ENCODE measurements at places on chromosomes 6 and 20.
A peak's percentile ranks its signal among the peaks of the same experiment; 100 is the strongest.

DNA sequence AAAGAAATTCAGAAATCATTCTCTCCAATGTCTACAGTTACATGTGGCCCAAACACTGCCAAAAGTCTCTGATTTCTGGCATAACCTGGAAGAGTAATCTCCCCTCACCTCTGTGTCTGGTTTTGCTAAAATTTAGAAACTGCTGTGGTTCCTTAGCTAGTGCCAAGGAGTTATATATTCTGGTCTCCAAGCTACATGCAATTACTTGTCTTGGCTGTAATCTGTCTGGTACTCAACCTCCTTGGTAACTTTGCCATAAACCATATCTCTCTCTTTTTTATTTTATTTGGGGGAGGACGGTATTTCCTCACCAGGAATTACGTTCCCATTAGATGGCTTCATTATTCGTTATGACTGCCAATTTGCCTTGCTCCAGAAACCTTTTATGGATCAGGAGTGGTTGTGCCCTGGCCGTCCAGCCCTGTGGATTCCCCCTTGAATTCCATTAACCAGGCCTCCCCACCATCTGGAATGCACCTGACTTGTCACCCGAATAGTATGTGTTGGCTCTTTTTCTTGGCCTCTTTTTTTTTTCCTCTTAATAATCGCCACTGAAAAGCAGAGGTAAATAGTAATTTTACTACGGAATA lies 400.0 kb downstream of the CD83 start:
- DNase-seq = no peak

DNA sequence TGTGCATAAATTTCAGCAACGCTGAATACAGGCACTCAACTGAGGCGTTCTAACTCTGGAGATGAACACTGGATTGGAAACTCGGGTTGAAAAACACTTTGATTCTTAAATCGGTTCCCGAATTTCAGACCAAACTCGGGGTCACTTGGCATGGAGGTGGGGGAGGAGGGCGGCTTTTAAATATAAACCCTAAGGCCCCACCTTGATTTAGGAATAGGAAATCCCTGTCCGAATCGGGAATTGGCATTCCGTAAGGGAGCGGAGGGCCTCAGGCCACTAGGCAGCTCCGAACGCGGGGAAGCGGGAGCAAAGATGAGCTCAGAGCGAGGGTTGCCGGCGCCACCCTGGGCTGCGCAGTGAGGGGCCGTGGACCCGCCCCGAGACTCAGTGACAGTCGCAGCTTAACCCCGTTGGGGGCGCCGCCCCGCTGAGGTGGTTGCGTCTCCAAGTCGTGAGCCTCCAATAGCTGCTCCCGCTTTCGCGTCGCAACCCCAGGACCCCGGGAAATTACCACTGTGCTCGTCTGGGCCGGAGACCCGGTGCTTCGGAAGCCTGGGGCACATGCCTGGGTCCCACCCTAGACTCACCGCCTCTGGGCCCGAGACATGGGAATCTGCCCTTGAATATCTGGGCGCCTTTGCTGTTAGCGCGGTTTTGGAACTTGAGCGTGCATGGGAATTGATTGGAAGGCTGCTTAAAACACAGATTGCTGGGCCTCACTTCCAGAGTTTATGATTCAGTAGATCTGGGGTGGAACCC lies 4.6 kb upstream of the SIM1 start:
- no peak for DNase-seq

DNA sequence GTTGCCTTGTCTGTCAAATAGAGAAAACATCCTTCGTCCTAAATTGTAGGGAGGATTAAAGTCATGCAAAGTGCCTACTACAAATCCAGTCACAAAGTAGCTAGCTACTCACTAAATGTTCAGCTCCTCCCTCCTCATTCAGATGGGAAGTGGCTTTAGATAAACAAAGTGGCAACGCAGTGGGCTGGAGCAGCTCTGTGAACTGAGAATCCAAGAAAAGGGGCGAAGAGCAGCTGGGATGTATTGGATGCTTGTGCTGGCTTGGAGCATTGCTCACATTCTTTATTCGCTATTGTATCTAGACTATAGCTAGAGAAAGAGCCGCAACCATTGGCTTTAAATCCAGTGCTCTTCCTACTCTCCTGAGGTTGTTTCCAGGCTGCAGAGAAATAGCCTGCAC lies 10.3 kb downstream of the MOG start:
- no peak for DNase-seq

GRCh38 chr6:136772685-136773472 lies 19.4 kb downstream of the MAP3K5 start:
- no peak for DNase-seq

DNA sequence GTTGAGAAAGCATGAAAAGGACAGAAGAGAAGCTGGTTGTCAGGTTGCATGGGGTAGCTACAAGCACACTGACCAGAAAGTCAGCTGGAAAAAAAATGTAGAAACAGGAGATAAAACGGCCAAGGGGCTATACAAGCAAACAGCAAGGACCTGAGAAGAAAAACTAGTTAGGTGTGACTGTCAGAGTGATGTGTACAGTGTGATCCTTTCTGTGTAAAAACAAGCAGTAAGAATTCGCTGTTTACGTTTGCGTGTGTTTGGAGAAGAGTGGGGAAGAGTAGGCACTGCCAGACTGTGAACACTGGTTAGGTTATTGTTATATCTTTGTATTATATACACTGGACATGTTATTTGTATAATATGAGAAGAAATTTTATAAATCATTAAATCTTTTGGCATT lies 28.1 kb downstream of the PTPN1 start:
- DNase-seq = peak; percentile 32

- no peak for DNase-seq
Observed at GRCh38 chr6:51139950-51140385, 321.3 kb downstream of the TFAP2B start.

DNA sequence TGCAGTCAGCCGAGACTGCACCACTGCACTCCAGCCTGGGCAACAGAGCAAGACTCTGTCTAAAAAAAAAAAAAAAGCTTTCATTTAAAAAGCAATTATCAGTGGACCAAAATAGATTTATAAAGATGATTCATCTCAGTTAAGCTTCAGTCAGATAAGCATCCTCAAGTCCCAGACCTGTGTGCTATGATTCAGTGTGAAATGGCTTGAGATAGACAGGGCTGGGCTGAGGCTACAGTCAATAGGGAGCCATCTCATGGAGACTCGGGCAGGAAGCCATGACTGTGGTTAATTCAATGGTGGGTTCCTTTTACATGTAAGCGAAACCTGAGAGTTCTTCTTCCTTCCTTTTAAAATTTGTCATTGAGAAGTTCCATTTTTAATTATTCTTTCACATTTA lies 276.0 kb downstream of the TFAP2A start:
- DNase-seq = no peak

DNA sequence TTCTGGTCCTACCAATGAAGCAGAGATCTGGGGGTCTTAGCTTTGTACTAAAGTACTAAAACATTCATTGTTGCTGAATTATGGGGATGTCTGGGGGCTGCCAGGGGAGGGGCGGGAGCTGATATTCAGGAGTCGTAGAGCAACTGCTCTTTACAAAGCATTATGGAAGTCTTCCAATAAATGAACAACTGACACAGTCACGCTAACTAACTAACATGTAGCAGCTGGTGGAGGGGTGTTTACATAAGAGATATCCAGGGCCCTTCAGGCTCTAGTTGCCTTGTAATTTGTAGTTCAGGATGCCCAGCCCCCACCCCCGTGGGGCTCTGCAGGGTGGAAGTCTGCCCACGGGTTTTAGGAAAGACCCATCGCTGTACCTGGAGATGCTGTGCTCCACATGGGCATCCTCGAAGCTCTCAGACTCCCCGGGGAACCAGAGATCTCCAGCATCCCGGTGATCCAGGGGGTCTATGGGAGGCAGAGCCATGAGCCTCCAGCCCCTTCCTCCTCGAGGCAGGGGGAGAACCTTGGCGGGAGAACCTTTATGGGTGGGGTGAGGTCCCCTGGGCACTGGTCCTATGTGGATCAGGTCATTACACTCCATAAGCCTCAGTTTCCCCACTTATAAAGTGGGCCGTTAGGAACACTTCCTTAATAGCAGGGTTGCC lies 3.4 kb downstream of the TREM2 start:
- no peak for DNase-seq

- no peak for DNase-seq
Observed at GRCh38 chr6:118280210-118280609, 267.9 kb upstream of the PLN start.

DNA sequence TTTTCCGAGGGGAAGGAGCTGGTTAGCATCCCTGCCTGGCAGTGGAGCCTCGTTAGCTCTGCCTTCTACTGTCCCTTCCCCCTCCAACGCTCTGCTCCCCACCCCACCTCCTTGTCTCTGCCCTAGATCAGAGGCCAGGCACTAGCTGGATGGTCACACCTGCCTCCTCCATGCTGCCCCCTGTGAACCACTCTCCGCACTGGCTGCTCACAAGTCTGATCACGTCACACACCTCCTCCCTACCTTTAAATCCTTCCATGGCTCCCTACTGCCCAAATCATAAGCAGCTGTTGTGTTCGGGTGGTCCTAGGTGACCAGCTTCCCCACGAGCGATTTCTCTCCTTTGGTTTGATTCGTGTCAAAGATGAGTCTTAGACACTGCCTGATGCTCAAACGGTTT lies 71.3 kb downstream of the CHMP4B start:
- DNase-seq = no peak

- no peak for DNase-seq
Observed at GRCh38 chr20:1825507-1825906, 69.7 kb upstream of the SIRPA start.
